CD4-positive, alpha-beta T cell treated with Interleukin-12 subunit alpha and Interleukin-12 subunit beta, for 1 hour (primary cell): ENCODE measurements at places on chromosomes 11 and 22.

DNA sequence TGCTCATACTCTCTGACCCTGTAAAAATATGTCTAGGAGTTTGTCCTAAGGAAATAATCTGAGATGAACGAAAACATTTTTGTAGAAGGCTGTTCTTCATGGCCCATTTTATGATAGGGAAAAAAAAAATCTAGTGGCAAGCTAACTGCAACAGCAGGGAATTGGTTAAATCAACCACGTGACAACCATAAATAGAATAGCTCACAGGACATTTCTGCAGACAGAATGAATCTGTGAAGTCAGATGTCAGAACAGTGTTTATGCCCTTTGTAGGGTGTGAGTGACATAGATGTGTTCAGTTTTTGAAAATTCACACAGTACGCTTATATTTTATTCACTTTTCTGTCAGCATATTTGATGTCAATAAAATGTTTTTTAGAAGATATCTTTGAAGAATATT, 16.1 kb downstream of the ARHGAP1 start:
- DNase-seq: no peak

DNA sequence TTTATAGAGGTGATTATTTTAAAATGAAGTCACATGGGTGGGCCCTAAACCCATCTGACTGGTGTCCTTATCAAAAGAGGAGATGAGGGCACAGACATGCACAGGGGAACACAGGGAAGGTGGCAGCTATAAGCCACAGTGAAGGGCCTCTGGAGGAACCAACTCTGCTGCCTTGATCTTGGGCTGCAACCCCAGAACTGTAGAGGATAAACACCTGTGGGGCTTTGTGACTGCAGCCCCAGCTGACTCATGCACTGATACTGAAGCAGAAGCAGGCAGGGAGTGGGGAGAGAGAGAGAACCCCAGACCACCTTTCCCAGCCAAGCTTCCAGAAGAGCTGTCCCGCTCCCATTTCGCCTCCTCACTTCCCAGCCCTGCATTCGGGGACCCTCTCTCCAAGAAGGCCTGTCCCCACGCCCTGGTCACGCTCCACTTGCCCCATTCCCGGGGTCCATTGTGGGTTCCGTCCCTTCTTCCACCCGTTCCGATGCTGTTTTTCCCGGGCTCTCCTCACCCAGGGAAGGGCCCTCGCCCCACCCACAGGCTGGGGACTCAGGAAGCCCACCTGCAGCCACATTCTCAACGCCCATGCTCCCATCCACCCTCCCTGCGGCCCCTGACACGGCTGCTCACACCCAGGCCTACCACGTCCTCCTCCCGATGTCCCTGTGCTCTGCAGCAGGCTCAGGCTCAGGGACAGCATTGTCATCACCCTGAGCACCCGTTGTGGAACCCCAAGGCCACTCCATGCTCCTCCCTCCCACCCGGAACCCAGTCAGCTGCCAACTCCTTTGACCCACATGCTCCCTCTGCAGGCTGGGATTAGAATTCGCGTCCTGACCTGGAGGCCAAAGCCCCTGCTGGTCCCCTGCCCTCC, 90.8 kb upstream of the SHANK2 start:
- no peak for DNase-seq

GRCh38 chr11:83119216-83119615, 37.7 kb upstream of the PCF11 start:
- DNase-seq: no peak

GRCh38 chr11:24324211-24324610, 172.6 kb upstream of the LUZP2 start:
- DNase-seq: no peak

DNA sequence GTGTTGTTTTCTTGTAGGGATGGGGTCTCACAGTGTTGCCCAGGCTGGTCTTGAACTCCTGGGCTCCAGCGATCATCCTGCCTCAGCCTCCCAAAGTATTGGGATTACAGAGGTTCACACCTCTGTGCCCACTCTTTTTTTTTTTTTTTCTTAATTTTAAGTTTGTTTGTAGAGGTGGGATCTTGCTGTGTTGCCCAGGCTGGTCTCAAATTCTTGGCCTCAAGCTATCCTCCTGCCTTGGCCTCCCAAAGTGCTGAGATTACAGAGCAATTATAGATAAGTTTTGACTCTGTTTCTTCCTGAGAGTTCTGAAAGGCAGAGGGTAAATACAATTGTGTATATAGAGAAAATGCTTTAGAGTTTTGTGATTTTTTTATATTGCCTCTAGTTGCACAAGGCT, 160.4 kb downstream of the TEAD1 start:
- DNase-seq: no peak

DNA sequence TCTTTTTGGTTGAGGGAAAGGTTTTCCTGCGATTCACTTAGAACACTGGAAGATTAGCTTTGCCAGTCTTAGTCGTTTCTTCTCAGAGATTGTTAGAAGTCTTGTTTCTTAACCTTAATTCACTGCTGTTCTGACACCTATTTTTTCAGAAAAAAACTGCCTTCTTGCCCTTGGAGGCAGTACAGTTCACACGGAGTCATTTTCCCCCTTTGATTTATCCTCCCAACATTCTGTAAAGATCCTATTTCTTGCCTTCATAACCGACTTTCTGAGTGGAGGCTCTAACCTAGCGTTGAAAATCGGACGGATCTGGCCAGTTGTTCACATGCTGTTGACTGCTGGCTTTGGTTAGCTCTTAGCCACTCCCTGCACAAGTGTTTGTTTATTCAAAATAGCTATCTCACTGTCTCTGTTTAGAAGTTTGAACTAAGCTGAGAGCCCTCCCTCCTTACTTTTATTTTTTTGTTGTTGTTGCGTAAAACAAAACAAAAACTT, 737 bp downstream of the BCL2L13 start:
- DNase-seq: peak; percentile 42

DNA sequence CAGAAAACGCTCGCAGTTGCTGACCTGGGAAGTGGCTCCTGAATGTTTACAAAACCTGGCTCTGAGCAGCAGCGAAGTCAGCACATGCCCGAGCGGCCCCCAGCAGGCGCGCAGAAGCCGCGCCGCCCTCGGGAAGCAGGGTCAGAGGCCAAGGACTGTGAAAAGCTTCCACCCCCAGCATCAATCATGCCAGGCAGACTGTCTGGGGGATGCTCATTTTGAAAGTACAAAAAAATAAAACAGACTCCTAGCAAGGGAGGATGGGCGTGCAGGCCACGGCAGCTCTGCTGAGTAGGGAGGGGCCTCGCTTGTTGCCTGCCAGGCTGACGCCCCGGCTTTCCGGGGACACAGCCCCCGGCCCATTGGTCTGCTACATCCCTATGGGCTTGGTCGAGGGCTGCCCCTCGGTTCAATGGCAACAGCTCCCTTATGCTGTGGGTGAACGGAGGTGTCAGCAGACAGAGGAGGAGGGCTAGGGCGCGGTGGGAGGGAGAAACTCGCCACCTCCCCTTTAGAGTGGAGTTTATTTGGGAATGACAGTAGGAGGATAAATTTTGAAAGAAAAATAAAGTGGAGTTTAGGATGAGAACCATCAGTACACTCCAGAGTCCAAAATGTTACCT, 37.7 kb upstream of the GNB1L start:
- peak; percentile 43 for DNase-seq

- DNase-seq: no peak
These were observed 43.3 kb upstream of the EP300 start for GRCh38 chr22:41048791-41049717.

DNA sequence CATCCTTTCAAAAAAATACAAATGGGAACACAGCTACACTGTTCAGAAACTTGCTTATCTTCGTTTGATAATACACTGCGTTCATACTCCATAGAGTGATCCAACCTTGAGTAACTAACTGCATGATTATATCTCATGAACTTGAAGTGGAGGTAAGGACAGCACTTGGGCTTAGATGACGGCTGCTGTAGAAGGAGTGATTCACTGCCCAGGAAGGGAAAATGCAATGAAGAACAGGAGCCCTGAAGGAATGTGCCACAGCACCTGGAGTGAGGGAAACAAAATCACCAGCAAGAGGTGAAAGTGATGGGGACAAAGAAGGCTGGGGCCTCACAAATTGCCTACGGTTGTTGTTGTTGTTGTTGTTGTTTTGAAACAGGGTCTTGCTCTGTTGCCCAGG, 44.1 kb upstream of the SC5D start:
- no peak for DNase-seq

DNA sequence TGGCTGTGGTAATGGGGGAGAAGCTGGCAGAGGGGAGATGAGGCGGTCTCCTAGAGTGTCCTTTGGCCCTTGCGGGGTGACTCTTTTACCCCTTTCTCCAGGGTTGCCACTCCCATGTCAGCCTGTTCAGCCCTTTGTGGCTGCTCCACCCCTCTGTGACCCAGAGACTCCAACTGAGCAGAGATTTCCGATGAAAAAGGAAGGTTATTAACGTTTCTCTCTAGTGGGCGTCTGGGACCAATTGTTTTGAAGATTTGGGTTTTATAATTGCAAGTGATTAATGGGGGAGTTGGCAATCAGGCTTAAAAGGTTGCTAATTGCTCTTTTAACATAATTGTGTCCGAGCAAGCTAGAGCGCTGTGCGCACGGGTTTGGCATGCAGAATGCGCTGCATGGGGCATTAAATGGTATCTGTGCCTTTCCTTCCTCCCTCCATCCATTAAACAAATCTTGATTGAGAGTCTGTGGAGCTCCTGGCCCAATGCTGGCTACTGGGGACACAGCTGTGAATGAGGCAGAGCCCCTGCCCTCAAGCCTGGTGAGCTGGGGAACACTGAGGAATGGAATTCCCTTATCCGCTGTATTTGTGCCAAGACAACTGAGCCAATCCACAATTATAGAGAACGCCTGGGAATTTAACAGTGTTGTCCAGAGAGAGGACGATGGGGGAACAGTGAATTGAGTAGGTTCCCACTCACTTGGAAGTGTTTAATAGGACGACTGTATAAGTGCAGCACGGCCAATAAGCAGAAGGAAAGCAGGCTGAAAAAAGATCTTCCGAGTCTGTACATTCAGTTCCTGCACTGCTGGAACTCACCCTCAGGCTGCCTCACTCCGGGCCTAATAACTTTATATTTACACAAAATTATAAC, 295.9 kb downstream of the MIAT start:
- no peak for DNase-seq

DNA sequence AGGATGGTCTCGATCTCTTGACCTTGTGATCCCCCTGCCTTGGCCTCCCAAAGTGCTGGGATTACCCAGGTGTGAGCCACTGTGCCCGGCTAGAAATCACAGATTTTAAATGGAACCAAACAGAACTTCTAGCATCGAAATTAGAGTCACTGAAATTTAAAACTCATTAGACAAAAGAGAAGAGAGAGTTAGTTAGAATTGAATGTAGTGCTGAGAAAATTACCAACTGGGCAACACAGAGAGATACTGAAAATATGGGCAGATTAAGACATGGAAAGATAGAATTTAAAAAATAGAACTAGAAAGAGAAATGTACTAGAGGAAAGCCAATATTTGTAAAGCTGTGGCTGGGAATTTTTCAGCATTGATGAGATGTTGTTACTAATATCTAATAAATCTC, 217.9 kb downstream of the TBC1D22A start:
- DNase-seq: no peak

- no peak for DNase-seq
These were observed 115.7 kb downstream of the ABTB2 start for GRCh38 chr11:34242037-34242625.

- DNase-seq: no peak
These were observed 36.7 kb downstream of the FLRT1 start for GRCh38 chr11:64072403-64072802.

DNA sequence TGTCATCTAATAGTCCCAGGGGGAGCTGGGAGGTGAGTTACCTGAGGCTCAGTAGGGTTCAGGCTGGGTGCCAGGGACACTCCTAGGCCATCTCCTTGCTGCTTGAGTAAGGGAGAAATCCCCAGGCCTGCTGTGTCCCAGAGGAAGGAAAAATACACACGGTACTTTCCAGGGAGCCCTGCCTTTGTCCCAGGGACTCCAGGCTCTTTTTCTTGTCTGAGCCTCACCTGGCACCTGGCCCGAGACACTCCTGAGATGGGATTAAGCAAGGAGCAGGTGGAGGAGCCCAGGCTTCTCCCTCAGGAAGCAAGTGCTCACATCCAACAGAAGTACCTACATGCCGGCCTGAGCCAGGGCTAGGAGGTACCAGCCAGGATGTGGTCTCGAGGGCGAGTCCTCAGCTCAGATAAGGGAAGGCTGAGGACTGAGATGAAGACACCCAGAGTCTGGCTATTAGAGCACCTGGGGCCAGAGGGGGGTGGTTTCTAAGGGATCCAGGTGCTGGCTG, 899 bp upstream of the KLHDC7B start:
- DNase-seq: peak; percentile 50

- no peak for DNase-seq
These were observed 2.7 kb upstream of the NXPE1 start for GRCh38 chr11:114562166-114562916.

- DNase-seq: no peak
These were observed 33.9 kb downstream of the SYTL2 start for GRCh38 chr11:85776951-85777602.

- no peak for DNase-seq
These were observed 73.6 kb upstream of the MYO18B start for GRCh38 chr22:25668437-25668836.

DNA sequence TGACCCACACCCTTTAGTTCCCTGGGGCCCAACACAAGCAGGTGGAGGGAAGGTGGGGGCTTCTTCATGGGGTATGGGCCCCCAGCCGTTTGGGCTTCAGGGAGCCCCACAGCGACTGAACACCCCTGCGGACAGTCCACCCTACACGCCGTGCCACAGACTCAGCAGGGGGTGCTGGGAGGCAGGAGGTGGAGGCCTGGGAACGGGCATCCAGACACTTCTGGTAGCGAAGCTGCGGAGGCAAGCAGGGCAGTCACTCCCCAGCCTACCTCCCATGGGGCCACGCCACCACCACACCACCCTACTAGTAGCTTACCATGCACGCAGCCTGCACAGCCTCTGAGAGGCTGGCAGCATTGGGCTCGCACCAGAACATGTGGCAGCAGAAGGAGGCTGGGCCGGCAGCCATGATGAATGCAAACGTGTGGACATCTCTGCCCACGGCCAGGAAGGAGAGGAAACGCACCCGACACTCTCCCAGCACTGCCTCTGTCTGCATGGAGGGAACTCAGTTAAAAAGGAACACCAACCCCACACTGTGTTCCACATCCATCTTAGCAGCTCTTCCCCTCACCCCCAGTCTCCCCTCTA, 5.3 kb downstream of the SMPD1 start:
- DNase-seq: no peak

GRCh38 chr11:131683666-131684065, 313.3 kb downstream of the NTM start:
- DNase-seq: no peak

DNA sequence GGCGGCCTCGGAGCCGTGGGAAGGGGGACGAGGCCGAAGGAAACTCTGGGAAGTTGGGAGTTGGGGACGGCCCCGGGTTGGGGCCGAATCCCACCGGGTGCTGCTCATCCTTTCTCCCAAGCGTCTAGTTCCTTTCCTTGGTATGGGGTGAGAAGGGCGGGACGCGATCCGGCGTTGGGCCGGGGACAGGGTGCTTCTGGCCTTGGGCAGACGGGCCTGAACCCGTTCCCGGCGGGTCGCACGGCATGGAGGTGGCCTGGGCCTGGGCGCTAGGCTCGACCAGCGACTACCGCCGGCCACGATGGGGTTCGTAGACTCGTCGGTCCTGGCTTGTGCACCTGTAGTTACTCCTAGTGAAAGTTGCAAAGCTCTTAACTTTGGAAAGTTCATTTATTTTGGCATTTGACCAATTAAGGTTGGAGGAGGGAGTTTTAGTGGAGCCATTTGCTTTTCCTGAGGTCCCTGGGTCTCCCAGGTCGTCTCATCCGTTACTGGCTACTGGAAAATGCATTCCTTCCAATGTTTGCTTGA, 1.0 kb downstream of the SYT9 start:
- DNase-seq: no peak
